Testis (tissue), 5 donors: ENCODE measurements at places on chromosomes 11 and 22. TPM values are rescaled to one million over a fixed set of nuclear protein-coding genes. Genes with fewer than 3 reads are reported as not detected.

Gene THY1
- total RNA-seq, result 30.0 TPM

Gene OVOL1
- total RNA-seq, result 33.9 TPM

Gene RAG2
- 0.94 TPM for total RNA-seq

Gene NNMT
- 10.6 TPM for total RNA-seq

DNA sequence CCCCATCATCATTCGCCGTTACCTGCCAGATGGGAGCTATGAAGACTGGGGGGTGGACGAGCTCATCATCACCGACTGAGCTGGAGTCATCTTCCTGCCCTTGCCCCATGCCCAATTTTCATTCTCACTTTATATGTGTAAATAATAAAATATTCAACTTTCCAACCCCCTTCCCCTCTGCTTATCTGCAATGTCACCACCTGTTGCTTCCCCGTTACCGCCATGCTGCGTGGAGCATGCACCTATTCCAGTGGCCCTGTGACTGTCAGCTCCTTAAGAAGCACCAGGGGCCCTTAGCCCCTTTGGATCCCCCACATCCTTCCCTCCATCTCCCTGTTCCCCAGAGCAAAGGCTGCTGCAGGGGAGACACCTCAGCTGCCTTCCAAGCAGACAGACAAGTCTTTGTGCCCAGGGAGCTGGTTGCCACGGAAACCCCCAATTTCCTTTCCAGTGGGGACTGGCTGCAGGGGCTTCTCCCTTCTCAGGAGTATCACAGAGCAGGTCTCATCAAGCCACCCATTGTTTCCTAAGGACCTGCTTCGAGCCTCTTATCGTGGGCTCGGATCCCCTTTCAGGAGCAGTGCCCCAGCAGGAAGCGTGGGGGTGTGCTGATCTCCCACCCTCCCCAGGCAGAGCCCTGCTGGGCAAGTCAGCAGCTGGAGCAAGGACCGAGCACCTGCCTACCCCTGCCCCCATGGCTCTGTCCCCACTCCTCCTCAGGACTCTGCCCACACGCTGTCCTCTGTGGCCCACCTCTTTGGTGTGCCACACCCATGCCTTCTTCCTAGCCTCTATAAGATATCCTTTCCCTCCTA is 14.3 kb downstream of the POLR2F start:
- peaks cover 20% of the 10 kb centered on the region for H3K4me1 ChIP-seq
- no peaks in the 10 kb centered on the region for H3K27me3 ChIP-seq
- no peak overlapping the region for H3K27ac ChIP-seq
- H3K36me3 ChIP-seq, result no peaks in the 10 kb centered on the region

DNA sequence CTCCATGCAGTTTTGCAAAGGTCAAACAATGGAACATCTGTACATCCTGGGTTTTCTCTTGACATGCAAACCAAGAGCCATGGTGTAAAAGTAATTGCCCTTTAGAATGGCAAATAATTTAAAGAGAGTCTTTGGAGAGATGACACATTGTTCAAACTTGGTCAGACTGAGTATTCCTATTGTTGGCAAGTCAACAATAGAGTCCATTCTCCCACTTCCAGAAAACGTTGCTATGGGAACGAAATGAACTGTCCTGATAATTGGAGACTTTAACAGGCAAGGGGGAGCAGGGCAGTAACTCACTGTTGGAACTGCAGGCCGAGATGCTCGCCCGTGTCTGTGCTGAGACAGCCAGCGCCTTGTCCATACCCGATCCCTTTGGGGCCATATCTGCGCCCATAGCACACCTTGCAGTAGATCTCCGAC is 13.9 kb downstream of the CSRP3 start:
- no peak overlapping the region for H3K4me3 ChIP-seq
- no peak overlapping the region for H3K27ac ChIP-seq
- H3K27me3 ChIP-seq, result no peaks in the 10 kb centered on the region
- no peaks in the 10 kb centered on the region for H3K36me3 ChIP-seq

GRCh38 chr11:62333768-62334167 is 3.5 kb upstream of the ASRGL1 start:
- no peak for DNase-seq
- no peaks in the 10 kb centered on the region for H3K27me3 ChIP-seq
- H3K4me3 ChIP-seq, result no peak overlapping the region
- H3K36me3 ChIP-seq, result no peaks in the 10 kb centered on the region

GRCh38 chr11:113255096-113255495 is 59.3 kb upstream of the TTC12 start:
- no peaks in the 10 kb centered on the region for H3K4me1 ChIP-seq
- no peaks in the 10 kb centered on the region for H3K27me3 ChIP-seq
- no peak overlapping the region for H3K4me3 ChIP-seq
- no peak overlapping the region for H3K27ac ChIP-seq
- no peak for DNase-seq

DNA sequence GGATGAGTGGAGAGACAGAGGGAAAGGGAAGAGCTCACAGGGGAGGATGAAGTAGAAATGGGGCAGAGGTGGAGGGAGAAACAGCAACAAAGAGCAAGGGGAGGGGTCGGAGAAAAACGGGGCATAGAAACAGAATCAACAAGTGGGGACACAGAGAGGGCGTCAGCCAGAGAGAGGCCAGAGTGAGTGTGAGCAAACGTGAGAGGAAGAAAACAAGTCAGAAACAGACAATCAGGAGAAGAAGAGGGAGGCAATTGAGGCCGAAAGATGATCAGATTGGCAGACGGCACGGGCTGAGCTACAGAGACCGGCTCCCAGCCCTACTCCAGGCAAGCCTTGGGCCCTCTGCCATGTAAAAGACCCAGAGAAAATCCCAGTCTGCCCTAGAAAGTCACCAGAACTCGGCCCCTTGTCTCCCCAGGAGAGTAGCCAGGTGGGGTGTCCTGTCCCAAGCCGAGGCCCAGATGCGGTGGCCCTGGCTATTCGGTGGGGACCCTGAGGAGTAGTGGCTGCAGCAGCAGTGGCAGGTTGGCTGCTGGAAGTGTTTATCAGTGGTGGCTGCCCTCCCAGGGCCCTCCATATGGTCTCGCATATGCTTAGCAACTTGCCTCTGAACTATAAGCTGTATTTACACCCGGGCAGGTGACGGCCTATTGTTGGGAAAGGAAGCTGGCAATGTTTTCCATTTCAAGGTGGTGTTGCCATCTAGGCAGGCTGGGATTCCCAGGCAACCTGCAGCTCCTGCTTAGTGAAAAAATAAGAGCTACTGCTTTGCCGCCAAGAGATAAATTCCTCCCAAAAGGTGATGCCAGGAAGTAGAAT is 14.8 kb upstream of the TSPAN18 start:
- no peak for DNase-seq
- H3K4me1 ChIP-seq, result no peaks in the 10 kb centered on the region
- no peaks in the 10 kb centered on the region for H3K27me3 ChIP-seq
- no peak overlapping the region for H3K27ac ChIP-seq
- no peaks in the 10 kb centered on the region for H3K36me3 ChIP-seq

- peaks cover 6% of the 10 kb centered on the region for H3K4me1 ChIP-seq
- no peak for DNase-seq
- H3K27me3 ChIP-seq, result no peaks in the 10 kb centered on the region
- H3K27ac ChIP-seq, result no peak overlapping the region
Observed at GRCh38 chr22:23772315-23772648, 367 bp upstream of the MMP11 start.

- peaks cover 38% of the 10 kb centered on the region for H3K4me1 ChIP-seq
- no peak overlapping the region for H3K4me3 ChIP-seq
- DNase-seq, result no peak
- peak overlapping the region; percentile 26 for H3K27ac ChIP-seq
Observed at GRCh38 chr22:32533265-32534111, 58.9 kb downstream of the FBXO7 start.
